ENCODE measurements at places on chromosomes 3 and 15. TPM values are rescaled to one million over a fixed set of nuclear protein-coding genes. Genes with fewer than 3 reads are reported as not detected.

Gene MNS1
- total RNA-seq = 0.53 TPM

DNA sequence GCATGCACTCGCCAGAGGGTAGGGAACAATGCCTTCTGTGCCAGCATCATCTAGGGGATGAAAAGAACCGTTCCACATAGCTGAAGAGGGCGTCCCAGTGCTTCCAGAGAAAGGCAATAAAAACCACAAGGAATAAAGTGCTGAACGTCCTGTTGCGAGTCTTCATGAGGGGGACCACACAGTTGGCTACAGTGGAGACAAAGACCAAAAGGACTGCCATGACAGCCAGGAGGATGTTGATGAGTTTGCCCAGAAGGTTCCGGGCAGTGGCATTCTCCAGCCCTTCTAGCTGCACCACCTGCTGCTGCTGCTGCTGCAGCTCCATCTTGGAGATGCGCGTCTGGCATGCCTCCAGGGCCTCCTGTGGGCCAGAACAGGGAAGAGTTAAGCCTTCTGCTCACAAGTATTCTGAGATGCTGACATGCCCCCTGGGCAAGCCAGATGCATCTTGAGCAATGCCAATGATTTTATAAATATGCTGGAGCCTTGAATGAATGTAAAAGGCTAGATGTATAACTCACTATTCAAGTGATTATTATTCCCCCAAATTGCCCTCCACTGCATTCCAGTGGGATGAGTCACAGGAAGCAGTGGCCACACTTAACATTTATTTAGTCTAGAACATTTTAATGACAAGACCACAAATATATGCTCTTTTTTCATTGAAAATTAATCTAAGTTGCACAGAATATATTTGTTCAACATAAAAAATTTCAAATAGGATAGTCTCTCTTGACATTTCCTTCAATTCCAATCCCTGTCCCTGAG, 45.1 kb upstream of the PLXND1 start:
- no peak for DNase-seq

Gene SMCO1
- not detected for total RNA-seq

DNA sequence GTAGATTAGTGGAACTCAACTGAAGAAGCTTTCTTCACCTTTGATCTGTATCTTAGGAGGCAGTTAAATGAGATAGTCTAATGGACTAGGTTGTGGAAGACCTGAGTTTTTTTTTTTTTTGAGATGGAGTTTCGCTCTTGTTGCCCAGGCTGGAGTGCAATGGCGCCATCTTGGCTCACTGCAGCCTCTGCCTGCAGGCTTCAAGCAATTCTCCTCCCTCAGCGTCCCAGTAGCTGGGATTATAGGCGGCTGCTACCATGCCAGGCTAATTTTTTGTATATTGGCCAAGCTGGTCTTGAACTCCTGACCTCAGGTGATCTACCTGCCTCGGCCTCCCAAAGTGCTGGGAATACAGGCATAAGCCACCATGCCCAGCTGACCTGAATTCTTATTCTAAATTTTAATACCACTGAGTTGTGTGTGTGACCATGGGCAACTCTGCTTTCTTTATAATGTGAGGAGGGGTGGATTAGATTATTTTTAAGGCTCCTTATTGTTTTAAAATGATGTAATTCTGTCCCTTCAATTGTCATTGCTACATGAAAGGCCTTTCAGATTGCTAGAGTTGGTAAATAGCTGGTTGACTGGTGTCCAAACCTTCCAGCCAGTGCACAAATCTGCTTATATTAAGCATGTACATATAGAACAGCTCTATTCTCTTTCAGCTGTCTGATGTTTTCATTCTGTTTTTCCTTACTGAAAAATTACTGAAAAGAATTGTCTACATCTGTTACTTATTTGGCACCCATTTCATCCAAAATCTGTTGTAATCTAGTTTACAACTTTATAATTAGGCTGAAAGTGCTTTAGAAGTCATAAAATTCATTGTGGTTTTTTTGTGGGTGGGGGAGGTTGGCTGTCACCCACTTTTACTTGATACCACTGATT, 2.3 kb downstream of the LNP1 start:
- no peak for DNase-seq

DNA sequence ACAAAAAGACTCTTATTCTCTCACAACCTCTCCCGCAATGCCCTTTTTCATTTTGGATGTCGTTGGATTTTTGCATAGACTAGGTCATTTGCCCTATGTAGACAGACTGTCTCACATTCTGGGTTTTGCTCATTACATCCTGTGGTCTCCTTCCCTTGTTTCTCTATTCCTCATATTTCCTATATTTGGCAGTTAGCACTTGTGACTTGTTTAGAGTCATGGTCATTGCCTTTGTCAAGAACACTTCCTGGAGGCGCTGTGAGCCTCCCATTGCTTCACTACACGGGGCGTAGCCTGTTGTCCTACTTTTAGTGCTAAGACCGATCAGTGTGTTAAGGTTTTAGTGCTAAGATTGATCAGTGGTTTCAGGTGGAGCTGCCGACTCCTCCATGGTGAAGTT, 16.1 kb upstream of the TATDN2 start:
- no peak for DNase-seq

DNA sequence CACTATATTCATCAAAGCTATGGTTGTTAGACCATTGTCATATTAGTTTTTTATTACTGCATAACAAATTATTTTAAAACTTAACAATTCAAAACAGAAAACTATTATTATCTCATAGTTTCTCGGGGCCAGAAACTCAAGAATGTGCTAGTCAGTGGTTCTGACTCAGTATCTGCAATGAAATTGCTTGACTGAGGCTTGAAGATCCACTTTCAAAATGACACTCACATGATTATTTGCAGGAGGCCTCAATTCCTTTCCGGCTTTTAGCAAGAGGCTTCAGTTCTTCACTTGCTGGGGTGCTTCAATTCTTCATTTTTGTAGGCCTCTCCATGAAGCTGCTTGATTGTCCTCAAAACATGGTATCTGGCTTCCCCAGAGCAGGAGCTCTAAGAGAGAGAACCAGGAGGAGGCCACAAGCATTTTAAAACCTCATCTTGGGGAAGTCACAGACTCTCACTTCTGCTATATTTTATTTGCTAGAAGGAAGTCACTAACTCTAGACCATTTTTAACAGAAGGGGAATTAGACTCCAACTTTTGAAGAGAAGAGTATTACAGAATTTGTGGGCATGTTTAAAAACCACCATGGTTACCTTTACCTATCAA, 383.7 kb downstream of the MFSD1 start:
- no peak for DNase-seq

Gene CCR5
- total RNA-seq = not detected

Gene SLCO2A1
- total RNA-seq = 2.2 TPM

Gene ZIC1
- 0.06 TPM for total RNA-seq

GRCh38 chr3:101303836-101304235, 16.5 kb downstream of the IMPG2 start:
- DNase-seq = no peak

GRCh38 chr15:52104532-52105004, 8.0 kb downstream of the BCL2L10 start:
- no peak for DNase-seq

- DNase-seq = no peak
Observed at GRCh38 chr15:39301589-39301999, 279.3 kb upstream of the THBS1 start.

Gene AGTR1
- total RNA-seq = 0.12 TPM

- no peak for DNase-seq
Observed at GRCh38 chr15:57607570-57608000, 15.9 kb downstream of the MYZAP start.

Gene PLCH1
- not detected for total RNA-seq

DNA sequence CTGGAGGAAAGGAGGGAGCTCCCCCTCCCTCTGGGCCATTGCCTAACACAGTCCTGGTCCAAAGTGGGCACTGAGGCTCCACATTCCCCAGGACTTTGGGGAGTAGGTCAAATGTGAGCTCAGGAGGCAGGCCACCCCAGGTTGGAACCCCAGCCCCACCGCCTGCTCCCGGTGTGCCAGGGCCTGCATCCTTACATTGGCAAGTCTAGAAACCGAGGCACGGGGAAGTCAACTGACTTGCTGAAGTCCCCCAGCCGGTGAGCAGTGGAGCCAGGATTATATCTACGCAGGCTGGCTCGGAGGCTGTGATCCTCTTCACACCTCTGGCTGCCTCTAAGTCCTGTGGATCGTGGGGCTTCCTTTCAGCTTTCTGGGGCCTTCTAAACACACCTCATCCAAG, 48.7 kb downstream of the RHCG start:
- no peak for DNase-seq

DNA sequence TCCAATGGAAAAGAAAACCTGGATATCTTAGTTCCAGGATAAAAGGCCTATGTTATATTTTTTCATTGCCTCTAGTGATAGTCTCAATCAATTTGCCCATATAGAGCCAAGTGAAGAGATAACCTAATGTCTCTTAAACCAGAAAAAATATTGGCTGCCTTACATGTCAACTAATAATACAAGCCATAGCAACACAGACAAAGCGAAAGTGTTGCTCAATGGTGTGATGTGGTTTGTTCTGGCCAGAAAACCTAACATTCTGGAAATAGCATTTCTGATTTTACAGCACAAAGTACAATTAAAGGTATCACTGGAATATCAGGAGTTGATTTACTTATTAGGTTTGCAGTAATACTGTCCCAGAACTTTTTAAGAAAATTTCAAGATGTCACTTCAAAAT, 101.5 kb downstream of the ATP8B4 start:
- DNase-seq = no peak

DNA sequence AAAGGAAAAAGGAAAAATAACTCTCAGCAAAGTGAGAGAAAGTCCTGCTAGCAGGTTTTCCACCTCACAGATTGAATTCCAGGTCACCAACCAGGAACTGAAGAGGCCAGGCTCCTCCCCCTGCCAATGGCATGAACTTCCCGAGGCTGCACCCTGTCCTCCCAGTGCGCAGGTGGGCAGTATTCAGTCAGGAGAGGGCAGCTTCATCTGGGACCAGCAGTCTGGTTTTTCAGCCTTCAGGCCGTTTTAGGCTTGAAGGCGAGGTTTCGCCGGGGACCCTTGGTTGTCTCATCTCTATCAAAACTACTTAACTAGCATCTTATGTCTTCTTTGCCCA, 41.2 kb downstream of the TRAT1 start:
- DNase-seq = no peak

Gene ASB14
- not detected for total RNA-seq

DNA sequence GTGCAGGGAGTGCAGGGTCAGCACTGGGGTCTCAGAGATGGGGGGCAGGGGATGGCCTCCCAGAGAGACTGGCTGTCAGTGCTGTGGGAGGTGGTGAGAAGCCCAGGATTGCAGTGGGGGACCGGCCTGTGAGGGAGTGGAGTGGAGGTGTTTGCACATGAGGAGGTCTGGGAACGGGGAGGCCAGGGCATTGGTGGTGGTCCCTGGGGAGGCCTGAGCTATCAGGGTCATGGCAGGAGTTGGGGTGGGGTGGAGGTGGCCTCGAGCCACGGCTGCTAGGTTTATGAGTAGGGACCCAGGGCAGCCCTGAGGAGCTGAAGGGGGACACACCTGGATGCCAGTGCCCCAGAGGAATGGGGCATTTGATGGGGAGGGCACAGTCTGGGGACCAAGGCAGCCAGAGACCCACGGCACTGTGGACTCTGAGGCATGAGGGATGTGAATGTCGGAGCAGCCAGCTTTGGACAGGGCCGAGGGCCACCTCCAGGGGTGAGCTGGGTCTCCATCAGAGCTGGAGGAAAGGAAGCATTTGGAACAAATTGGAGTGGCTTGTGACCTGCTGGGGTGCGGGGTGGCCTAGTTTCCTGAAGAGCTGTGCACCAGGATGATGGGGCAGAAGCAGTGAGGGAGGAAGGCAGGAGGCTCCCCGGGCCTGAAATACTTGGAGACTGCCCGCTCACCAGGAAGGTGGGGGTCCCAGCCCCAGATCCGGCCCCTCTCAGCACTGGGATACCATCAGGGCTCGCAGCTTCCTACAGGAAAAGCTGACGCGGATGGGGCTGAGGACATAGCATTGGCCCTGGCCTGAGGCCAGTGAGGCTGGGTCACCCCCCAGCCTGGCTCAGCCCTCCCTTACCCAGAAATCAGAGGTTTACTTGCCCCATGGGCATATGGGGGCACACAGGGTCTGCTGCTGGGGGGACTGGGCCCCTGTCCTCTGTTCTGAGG, 9.5 kb upstream of the CSPG4 start:
- DNase-seq = no peak

Gene XCR1
- not detected for total RNA-seq

DNA sequence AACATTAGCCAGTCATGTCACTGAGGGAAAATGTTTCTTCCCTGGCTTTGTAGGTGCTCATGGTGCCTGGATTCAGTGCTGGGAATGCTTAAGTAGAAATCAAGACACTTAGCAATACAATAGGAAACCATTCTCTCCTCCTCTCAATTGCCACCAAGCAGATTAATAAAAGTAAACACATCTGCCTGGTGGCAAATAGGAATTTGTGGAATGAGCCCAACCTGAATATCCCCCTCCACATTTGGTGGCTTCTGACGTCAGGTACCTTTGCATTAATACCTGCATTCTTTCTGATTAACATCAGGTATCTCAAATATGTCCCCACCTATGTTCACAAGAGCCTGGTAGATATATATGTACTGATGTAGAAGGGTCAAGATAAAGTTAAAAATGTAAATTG, 42.7 kb downstream of the PPP2R3A start:
- no peak for DNase-seq

GRCh38 chr15:66655997-66656396, 46.0 kb upstream of the SMAD6 start:
- DNase-seq = no peak

DNA sequence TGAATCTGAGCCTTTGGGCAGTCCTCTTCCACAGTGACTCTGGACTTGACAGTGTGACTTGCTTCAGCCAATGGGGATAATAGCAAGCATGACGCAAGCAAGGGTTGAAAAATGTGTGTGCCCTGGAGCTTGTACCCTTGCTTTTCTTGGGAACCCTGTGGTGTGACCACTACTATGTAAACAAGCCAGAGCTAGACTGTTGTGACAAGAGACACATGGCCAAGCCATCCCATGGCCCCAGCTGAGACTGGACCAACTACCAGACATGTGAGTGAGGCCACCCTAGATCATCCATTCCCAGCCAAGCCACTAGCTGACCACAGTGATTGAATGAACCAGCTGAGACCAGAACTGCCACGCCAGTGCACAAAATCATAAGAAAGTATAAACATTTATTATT, 11.8 kb downstream of the MYO1E start:
- DNase-seq = no peak

DNA sequence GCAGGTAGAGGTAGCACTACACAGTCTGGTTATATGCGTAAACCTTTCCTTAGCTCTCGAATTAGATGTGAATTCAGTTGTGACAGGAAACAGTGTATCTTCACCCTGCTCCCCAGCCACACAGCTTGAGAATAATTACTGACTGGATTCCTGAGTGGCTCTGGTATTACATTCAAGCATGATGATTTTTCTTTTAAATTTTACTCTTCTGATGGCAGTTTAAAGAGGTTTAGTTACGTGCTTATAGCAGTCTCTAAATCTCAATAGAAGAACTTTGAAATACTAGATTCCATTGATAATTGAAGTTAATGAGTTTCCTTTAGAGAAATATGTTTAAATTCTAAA, 98.8 kb downstream of the FNDC3B start:
- DNase-seq = no peak

- DNase-seq = no peak
Observed at GRCh38 chr15:88695691-88696251, 57.0 kb downstream of the ISG20 start.

DNA sequence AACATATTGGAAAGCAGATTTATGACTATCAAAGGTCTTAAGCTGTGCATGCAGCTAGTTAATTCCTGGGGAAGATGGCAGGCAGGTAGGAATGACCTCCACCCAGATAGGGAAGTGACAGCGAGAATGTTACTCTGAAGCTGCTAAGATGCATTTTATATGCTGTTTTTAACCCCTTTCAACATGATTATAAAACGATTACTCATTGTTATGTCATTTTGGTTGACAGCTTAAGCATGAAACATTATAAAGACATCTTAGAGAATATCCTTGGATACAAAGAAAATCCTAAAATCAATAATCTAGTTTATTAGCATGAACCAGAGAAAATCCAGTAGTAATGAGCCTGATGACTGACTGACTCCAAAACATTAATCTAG, 220.5 kb downstream of the NR1D2 start:
- no peak for DNase-seq

Data from glomerular endothelial cell (primary cell).